Daoy (cell line): ENCODE measurements at places on chromosomes 3 and 15. TPM values are rescaled to one million over a fixed set of nuclear protein-coding genes. Genes with fewer than 3 reads are reported as not detected.

The TMEM266 gene
- total RNA-seq = not detected in 2 replicates

The PAK2 gene
- 36.1 and 44.6 TPM in 2 replicates for total RNA-seq

The SLC30A4 gene
- total RNA-seq = 1.8 and 2.1 TPM in 2 replicates

- no peak for DNase-seq
Measured at GRCh38 chr15:64947211-64947610, 35.5 kb downstream of the ANKDD1A start.

- no peak for DNase-seq
Measured at GRCh38 chr15:43406189-43406588, 35.3 kb downstream of the TUBGCP4 start.

DNA sequence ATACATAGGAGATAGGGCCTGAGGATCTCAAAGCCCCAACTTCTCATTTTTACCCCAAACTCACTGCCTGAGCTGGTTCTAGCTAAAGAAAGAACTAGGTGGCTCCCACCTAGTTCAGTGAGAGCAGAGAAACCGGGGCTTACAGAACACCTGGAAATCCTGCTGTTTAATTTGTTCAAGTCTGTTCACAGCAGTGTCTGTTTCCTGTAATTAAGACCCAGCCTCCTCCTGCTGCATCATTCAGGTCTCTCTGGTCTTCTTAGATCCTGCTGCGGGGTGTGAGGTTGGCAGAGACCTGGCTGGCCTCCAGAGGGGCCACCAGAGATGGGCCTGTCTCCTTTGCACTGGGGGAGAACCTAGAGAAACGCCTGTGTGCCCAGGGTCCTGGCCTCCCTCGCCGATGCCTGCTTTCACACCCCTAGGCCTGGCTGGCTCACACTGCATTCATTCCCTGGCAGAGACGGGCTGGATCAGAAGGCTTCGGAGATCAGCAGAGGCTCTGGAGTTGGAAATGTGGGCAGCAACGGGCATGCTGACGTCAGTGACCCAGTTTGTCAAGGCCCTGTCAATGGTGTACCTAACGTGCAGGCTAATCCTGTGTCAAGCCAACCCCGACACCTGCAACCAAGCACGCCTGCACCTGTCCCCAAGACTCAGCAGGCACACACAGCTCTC is 4.9 kb upstream of the CHRNA3 start:
- no peak for DNase-seq

DNA sequence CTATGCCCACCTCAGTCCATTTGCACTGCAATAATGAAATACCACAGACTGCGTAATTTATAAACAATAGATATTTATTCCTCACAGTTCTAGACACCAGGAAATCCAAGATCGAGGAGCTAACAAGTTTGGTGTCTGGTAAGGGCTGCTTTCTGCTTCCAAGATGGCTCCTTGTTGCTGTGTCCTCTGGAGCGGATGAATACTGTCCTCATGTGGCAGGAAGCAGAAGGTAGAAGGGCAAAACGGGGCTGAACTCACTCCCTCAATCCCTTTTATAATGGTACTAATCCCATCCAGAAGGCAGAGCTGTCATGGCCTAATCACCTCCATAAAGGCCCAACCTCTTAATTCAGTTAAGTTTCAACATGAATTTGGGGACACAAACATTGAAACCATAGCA is 75.3 kb downstream of the P2RY1 start:
- no peak for DNase-seq

- DNase-seq = no peak
Measured at GRCh38 chr3:197212290-197212689, 86.1 kb downstream of the DLG1 start.

DNA sequence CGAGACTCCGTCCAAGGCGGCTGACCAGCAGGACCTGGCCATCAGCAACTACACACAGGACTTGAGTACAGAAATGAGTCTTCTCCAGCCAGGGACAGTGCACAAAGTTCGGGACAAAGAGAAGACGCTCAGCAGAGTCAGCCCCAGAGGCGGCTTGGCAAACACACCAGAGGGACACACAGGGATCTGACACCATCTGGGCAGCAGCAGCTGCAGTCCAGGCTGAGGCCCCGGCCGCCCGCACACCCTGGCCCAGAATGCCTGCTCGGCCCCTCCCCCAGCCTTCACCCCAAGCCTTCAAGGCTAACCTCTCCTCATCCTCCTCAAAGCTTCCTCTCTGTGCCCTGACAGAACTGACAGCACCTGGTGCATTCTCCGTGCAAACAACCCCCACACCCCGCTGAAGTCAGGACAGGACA is 61.1 kb downstream of the XXYLT1 start:
- no peak for DNase-seq

GRCh38 chr3:48832684-48833083 is 15.0 kb downstream of the PRKAR2A start:
- no peak for DNase-seq

GRCh38 chr15:50883903-50884302 is 24.6 kb upstream of the AP4E1 start:
- peak; percentile 83 for DNase-seq

- DNase-seq = no peak
Measured at GRCh38 chr3:39094851-39095677, 12.4 kb downstream of the GORASP1 start.

DNA sequence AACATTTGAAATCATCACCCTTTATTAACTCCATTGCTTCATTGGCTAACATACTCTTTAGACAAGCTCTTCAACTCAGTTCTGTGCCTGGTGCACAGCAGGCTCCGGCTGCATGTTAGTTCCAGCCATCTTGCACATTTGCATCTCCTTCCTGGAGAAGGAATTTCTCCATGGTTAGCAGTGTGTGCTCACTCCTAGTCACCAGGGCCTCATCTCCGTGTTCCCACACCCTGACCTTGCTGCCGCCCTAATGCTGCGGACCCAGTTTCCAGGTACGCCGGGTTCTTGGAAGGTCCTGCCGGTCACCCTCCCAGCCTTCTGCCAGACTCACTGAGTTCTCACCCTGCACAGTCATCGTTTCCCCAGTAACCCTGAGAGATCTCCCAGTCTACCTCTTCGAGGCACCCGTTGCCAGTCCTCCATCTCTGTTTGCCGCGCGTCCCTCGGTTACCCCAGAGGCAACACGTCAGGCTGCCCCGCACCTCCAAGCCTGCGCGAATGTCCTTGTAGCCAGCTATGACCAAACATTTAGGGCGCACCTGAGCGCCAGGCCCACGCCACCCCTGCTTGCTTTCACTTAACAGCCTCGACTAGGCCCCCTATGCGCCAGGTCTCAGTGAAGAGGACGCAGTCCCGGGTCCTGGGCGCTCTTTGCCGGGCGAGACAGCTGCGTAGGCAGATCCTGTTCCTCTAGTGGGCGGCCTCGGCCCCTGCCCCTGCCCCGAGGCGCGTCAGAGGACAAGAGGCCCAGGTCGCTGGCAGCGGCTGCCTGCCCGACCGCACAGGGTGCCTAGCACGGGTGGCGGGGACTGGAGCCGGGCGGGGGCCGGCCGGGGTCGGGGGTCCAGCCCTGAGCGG is 747 bp upstream of the ZNF592 start:
- peak; percentile 56 for DNase-seq

- DNase-seq = no peak
Measured at GRCh38 chr3:129418041-129418973, 10.1 kb downstream of the EFCAB12 start.

DNA sequence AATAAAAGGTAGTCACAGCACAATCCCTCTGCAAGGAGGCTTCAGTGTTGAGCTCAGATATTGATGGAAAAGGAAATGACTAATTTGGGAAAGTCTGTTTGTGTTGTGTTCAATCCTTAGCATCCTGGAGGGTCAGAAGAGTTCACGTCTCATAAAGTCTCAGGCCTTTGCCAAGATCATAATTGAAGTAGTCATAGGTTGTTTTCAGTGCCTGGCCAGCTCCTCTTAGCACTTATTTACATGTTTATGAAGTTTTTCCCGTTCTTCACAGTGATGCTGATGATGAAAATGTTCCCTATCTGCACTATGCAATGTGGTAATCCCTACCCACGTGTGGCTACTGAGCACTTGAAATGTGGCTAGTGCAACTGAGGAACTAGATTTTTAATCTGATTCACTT is 61.6 kb upstream of the TGFBR2 start:
- peak; percentile 71 for DNase-seq

DNA sequence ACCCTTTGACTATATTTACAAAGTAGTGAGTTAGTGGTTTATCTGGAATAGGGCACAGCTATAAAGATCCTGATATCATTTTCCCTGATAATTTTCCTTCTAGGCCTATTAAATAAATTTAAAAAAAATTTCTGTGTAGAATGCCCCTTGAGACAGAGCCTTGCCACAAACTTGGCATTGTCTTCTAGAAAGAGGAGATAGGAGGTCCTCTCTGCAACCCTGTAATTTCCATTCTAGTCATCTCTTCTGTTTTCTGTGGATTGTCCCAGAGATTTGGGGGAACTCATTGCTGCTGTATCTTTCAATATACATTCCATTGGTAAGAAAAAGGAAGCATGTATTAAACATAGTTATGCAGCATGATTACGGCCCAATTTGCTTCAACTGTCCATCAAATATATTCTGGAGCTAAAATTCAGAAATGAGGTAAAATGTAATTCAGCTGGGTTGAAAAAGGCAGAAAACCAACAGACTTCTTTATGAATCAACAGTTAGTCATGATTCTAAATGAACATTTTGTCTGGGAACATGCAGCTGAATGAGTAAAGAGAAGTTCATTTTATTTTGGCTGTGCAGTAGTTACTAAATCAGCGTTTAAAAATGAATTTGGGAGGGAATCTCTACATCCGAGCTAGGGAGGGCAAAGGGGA is 401.1 kb downstream of the NAALADL2 start:
- peak; percentile 37 for DNase-seq

DNA sequence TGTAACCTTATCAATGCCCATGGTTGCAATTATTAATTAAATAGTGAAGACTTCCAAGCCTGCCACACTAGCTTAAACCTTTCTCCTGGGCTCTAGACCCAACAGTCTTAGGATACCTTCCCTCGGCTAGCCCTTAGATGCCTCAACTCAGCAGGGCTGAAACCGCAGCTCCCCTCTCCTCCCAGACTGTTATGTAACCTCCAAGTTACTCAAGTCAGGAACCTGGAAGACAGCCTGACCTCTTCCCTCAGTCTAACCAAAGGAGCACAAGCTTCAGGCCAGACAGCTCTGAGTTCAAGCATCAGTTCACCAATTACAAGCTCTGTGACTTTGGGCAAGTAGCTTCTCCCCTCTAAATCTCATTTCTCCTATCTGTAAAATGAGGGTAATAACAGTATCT is 70.5 kb upstream of the HACD2 start:
- DNase-seq = no peak

- peak; percentile 44 for DNase-seq
Measured at GRCh38 chr3:130894130-130894985, 474 bp downstream of the ATP2C1 start.

DNA sequence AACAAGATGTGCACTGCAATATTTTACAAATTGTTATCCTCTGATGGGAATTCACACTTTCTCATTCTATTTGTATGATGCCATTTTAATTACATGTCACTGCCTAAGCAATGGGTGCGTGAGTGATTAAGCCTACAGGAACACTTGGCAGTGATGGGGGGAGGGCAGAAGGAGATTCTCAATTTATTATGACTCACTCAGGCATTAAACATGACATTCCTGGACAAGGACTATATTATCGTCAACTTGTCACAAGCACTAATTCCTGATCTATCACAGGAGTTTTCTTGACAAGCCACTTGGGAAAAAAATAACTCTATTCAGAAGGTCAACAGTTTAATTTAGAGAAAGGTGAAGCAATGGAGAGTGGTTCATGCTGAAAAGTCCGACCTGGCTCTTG is 556.8 kb downstream of the NSUN3 start:
- no peak for DNase-seq

DNA sequence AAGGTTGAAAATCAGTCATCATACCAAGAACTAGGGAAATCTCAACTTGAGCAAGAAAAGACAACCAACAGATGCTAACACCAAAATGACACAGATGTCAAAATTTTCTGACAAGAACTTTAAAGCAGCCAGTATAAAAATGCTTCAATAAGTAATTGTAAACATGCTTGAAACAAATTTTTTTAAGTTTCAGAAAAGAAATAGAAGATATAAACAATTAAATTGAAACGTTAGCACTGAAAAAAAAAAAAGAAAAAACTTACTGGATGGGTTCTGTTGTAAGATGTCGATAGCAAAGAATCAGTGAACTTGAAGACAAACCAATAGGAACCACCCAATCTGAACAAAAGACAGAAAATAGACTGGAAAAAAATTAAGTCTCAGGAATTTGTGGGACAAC is 8.0 kb downstream of the MYD88 start:
- no peak for DNase-seq

DNA sequence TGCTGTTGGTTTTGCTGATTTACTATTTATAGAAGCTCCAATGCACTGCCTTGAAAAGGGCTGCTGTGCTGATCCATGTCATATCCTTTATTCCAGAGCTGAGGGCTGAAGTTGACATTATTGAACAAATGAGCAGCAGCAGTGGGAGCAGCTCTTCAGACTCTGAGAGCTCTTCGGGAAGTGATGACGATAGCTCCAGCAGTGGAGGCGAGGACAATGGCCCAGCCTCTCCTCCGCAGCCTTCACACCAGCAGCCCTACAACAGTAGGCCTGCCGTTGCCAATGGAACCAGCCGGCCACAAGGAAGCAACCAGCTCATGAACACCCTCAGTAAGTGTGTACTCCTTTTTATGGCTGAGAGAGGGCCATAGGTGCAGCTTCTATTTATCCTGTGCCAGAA is 8.8 kb downstream of the EAF1 start:
- DNase-seq = no peak

DNA sequence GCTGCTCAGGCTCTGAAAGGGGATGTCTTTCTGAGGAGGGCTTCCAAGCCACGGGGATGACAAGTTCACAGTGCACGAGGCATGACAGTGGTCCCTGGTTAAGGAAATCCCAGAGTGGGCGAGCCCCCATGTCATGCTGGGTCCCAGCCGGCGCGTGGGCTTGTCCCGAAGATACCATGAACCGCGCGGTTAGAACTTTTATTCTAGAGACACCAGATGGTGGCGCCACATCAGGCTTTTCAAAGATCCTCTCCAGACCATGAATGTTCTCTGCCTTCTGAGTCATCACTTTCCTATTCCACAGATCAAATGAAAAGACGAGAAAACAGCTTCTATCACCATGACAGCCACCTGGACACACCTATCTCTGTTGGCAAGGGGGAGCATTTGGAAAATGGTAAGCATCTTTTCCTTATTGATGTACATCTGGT is 227.8 kb upstream of the LYSMD4 start:
- DNase-seq = peak; percentile 42

- peak; percentile 19 for DNase-seq
Measured at GRCh38 chr15:58931987-58932588, 1.4 kb downstream of the SLTM start.

- DNase-seq = peak; percentile 66
Measured at GRCh38 chr3:64300790-64301423, 75.6 kb upstream of the PRICKLE2 start.

GRCh38 chr3:98657457-98657856 is 64.0 kb upstream of the CPOX start:
- DNase-seq = no peak

DNA sequence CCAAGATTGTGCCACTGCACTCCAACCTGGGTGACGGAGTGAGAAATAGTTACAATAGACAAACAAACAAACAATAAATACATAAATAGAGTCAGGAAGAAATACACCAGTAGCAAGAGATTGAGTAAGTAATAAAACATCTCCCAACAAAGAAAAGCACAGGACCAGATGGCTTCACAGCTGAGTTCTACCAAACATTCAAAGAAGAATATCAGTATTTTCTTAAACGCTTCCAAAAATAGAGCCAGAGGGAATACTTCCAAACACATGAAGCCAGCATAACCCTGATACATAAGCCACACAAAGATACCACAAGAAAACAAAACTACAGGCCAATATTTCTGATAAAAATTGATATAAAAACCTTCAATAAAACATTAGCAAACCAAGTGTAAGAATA is 30.7 kb upstream of the IGSF10 start:
- DNase-seq = no peak

GRCh38 chr15:34336991-34337556 is 507 bp downstream of the SLC12A6 start:
- DNase-seq = no peak

- no peak for DNase-seq
Measured at GRCh38 chr3:10556312-10556711, 50.9 kb upstream of the ATP2B2 start.
